ENCODE measurements at places on chromosomes 4 and X. TPM values are rescaled to one million over a fixed set of nuclear protein-coding genes. Genes with fewer than 3 reads are reported as not detected.

LRIT3 gene
- total RNA-seq = 0.51 TPM

PAGE1 gene
- total RNA-seq = not detected

ARAP2 gene
- 41.1 TPM for total RNA-seq

MAGEB17 gene
- not detected for total RNA-seq

RTL9 gene
- total RNA-seq = 1.3 TPM

GPR173 gene
- 3.1 TPM for total RNA-seq

TMPRSS11F gene
- total RNA-seq = 0.72 TPM

RNF150 gene
- total RNA-seq = 62.1 TPM

PPEF1 gene
- 1.5 TPM for total RNA-seq

STPG2 gene
- 0.31 TPM for total RNA-seq

DNA sequence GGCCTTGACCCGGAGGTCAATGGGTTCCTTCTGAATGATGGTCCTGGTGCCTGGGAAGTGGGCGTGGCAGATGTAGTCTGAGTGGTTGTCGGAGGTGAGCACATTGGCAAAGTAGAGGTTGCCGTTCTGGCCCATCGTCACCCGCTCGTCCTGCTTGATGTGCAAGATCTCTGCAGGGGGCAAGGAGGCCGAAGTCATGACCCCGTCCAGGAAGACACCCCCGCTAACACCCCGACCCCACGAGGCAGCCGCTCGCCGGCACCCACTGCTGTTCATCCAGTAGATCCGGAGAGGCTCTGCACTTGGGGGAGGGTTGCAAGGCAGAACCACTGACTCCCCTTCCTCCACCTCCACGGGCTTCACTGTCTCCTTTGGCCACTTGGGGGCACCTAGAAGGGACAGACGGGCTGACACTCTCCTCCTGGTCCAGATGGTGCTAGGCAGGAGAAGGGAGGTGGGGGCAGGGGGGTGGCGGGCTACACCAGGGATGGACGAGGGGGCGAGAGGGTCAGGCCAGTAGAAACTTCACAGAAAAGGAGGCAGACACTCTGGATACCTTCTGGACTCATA is 15.1 kb downstream of the L1CAM start:
- no peak for DNase-seq

GRCh38 chr4:24024605-24025004 is 134.8 kb upstream of the PPARGC1A start:
- no peak for DNase-seq

- no peak for DNase-seq
Observed at GRCh38 chr4:65918212-65918611, 247.9 kb upstream of the EPHA5 start.

DNA sequence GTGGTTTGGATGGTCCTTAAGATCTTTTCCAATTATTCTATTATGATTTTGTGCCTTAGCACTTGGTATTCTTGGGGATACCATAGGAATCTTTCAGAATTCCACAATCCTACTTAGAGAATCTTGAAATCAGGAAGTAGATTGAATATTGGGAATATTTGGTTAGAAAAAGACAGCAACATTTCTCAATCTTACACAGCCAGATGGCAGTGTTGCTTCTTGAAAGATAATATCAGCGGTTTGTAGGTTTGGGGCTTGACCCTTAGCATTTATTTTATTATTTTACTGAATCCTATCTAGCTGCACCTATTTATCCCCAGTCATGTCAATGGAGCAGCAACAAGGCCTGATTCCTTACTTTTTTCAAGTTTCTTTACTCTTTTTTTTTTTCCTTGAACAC is 28.6 kb downstream of the MAGEB1 start:
- DNase-seq = peak; percentile 1

GRCh38 chrX:16696956-16697355 is 15.5 kb downstream of the CTPS2 start:
- DNase-seq = no peak

- no peak for DNase-seq
Observed at GRCh38 chr4:87698394-87698793, 48.3 kb downstream of the DMP1 start.

GRCh38 chr4:76187152-76187551 is 26.5 kb downstream of the SCARB2 start:
- DNase-seq = no peak

DNA sequence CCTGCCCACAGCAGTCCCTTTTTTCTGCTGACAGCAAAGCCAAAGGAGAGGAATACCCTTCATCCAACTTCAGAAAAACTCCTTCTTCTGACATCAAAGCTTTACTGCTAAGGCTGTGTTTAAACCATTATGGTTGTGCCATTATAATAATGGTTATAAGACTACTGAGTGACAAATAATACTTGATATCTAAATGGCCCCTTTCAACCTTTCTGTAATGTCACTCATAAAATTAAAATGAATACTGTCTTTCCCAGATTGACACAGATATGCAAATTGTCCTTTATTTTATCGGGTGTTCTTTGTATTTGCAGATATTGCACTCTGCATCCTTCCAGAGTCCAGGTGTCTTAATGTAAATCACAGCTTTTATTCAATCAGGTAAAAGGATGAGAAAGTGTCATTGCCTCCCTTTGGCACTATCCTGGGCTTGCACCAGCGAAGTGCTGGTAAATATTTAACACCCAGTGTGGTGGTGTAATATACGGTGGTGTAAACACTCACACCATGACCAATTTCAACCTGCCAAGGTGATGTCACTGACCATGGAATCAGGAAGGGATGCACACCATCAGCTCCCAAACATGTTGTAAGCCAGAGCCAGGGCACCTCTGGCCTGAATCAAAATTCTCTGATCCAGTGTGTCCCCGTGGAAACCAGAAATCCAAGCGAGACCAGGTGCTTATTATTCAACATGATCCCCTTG is 139.4 kb upstream of the TENM3 start:
- no peak for DNase-seq

GRCh38 chr4:172707622-172708021 is 461.0 kb upstream of the GALNT7 start:
- peak; percentile 24 for DNase-seq

DNA sequence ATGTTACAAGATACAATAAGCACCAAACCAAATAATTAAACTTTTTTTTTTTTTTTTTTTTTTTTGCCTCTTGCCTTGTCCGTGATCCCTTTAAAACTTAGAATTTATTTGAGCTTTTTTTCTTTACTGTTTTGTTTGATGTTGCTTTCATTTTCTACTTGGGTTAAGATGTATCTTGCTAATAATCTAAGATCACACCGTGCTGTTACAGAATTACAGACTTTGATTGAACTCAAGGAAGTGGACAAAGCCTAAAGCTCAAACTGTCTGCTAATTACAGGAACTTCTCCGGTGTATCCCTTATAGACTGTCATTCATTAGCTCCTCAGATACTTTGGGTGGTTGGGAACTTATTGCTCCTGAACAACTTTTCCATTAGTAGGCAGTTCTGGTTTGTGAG is 26.5 kb downstream of the STIM2 start:
- DNase-seq = no peak

- DNase-seq = no peak
Observed at GRCh38 chr4:137452799-137453198, 79.5 kb downstream of the PCDH18 start.

DNA sequence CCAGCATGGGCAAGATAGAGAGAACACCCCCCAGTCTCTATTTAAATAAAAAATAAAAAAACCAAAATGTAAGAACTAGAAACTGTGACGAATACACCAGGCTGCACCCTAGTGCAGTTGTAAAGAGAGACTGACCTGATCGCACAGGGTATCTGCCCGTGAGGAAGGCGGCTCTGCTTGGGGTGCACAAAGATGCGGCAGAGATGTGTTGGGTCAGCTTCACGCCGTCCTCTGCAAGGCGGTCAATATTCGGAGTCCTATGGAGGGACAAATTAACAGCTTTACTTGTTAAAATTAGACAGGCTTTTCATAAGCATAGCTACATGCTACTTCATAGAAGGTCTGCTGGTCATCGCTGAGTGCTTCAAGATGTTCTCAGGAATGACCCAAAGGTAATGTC is 26.1 kb upstream of the ARSD start:
- no peak for DNase-seq

DNA sequence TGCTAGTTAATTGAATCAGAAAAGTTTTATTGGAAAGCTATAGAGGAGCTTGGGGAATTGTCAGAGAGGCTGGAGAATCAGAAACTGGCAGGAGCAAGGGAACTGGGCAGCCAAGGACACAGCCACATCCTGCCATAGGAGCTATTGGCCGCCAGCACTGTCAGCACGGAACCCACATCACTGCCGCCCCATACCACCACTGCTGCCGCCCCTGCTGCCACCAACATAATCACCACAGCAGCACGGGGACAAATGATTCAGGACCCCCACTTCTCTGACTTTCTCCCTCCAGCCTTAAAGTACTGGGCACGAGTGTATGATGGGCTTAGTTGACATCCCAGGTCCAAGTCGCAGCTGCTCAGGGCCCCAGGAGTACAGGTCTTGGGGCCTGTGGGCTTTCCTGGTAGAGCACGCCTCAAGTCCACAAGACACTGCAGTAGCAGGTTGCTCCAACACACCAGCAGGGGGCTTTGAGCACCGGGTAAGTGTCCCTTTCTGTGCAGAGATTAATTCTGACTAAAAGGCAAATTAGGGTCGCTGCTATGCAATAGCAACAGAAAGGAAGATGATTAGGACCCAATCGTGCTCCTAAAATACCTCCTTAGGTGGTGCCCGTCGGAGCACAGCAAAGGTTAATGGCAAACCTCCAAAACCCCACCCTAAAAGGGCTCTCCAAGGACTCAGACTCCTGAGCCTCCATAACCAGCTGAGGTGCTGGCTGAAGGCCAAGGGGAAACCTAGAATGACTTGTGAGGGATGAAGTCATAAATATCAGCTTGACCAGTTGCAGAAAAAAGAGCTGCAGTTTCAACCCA is 6.9 kb downstream of the PJA1 start:
- DNase-seq = peak; percentile 83

- DNase-seq = no peak
Observed at GRCh38 chr4:5126857-5127256, 75.6 kb downstream of the STK32B start.

- peak; percentile 18 for DNase-seq
Observed at GRCh38 chrX:80335062-80335830, 85.0 kb upstream of the TENT5D start.

GRCh38 chr4:143654571-143654970 is 45.9 kb downstream of the FREM3 start:
- DNase-seq = no peak

GRCh38 chrX:29299684-29300083 is 712.4 kb downstream of the IL1RAPL1 start:
- DNase-seq = no peak

Measured in tongue (tissue), 3 donors.